ENCODE measurements at places on chromosomes 7 and 10.

DNA sequence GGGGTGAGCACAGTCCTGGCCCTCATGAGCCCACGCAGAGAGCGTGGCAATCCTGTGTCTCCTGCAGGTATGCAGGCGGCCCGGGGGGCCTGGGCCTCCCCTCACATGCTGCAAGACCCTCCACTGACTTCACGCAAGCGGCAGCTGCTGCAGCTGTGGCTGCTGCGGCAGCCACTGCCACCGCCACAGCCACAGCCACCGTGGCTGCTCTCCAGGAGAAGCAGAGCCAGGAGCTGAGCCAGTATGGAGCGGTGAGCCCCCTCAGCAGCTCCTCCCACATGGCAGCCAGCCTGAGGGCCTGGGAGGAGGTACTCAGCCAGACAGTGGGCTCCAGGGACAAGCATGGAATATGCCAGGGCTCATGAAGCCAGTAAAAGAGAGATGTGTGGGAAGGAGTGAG, 8.7 kb downstream of the ZMIZ2 start:
- no peak for DNase-seq

- no peak for DNase-seq
These were observed 137.8 kb upstream of the PPP2R2D start for GRCh38 chr10:131762789-131763696.

- no peak for DNase-seq
These were observed 5.5 kb upstream of the SLC25A13 start for GRCh38 chr7:96327429-96327828.

- DNase-seq = no peak
These were observed 39.5 kb downstream of the FAM53B start for GRCh38 chr10:124704428-124705380.

DNA sequence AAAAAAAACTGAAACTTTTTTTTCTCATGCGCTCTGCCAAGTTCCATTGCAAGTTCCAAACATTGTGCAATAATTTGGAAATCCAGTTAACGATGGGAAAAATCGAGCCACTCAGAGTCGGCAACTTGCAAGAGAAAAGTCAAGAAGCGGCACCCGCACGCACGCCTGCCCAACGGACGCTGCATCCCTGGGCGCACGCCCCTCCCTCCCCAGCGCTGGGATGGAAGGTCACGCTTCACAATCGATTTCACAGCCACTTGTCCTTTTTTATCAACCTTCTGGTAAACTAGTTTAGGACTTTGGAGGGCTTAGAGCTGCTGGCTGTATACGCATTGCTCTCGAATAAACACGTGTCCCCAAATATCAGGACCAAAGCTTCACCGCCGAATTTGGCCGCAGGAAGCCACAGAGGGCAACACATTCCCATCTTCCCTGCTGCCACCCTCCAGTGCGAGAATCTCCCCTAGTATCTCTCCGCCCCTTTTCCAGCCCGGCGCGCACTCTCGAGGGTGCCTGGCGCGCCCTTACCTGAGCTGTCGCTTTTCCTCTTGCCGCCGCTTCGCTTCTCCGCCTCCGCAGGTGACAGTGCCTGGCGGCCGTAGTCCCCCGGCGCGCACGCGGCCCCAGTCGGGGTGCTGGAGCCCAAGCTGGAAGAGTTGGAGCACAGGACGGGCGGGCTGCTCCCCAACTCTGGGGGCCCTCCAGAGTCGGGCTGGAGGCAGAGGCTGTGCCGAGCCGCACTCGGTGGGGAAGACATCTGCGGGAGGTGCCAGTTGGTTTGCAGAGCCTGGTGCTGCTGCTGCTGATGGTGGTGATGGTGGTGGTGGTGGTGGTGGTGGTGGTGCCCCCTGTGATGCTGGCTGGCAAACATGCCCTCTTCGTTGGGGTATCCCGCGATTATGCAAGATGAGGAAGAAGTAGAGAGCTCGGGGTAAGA, 857 bp downstream of the MEOX2 start:
- no peak for DNase-seq

GRCh38 chr10:130493446-130494145, 357.4 kb downstream of the GLRX3 start:
- no peak for DNase-seq

DNA sequence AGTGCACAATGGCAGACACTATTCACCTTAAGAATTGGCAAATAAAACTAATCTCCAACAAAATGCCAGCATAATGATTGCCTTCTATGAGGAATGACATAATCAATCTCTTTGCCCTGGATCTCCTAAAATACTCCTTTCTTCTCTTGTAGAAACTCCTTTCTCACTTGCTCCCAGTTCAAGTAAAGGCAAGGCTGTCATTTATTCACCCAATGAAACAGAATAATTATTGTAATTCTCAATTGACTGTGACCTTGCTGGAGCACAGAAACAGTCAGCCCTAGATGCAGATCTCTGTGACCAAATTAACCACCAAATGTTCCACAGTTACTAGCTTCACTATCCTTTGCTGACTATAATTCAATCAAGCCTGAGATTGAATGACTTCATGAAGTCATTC, 99.3 kb downstream of the SEMA3C start:
- DNase-seq = no peak

DNA sequence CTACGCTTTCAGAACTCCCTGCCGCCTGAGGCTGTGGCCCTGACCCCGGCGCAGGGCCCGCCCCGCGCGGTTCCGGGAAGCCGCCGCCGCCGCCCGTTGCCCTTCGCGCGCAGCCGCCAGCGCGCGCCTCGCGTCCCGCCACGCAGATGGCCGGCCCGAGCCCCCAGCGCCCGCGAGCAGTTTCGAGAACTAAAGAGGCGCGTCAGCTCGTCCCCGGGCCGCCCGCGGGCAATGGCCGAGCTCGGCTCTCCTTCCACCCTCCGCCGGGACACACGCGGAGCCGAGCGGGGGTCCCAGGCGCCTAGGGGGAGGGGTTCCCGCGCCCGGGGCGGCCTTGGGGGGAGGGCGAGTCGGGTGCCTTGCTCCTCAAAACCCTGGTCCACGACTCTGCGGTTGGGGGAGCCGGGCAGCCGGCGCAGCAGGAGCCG, 1.8 kb downstream of the HNRNPF start:
- no peak for DNase-seq
